NCI-H187 (cell line): ENCODE measurements at places on chromosomes 1 and 21.

DNA sequence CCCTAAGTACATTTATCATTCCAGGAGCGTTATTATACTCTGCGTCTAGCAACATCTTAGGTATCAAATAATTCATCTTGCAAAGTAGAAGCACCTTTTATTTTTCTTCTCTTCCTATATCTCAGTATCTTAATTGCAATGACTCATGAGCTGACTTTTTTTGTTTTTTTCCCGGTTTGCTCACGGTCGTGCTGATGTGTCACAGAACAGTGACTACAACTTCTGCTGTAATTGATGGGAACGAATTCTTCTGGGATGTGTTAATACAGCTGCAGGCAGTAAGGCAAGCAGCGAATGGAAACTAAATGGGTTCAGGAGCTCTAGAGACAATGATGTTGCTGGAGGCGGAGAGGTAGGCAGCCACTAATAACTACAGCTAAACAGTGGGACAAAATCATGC, 89.8 kb upstream of the TMPRSS15 start:
- DNase-seq: no peak

DNA sequence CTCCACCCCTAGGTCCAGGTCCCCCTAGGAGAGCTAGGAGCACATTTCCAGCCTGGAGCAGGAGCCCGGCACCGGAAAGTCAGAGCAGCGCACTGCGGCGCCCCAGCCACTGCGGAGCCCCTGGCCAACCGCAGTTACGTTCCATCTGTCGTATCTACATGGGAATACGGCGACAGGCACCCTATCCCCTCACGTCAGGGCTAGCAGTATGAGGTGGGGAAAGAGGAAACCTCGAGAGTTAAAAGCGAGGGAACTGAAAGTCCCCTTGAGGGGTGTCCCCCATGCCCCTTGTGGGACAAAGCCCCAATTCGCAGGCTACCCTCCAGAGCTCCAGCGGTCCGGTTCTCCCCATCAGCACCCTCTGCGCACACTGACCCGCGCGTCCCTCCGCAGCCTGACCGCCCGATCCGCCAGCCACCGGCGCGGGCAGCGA, 995 bp downstream of the COLGALT2 start:
- DNase-seq: no peak

GRCh38 chr1:97947695-97948094, 26.9 kb upstream of the DPYD start:
- DNase-seq: no peak

GRCh38 chr1:198641501-198641900, 2.7 kb downstream of the PTPRC start:
- DNase-seq: no peak

DNA sequence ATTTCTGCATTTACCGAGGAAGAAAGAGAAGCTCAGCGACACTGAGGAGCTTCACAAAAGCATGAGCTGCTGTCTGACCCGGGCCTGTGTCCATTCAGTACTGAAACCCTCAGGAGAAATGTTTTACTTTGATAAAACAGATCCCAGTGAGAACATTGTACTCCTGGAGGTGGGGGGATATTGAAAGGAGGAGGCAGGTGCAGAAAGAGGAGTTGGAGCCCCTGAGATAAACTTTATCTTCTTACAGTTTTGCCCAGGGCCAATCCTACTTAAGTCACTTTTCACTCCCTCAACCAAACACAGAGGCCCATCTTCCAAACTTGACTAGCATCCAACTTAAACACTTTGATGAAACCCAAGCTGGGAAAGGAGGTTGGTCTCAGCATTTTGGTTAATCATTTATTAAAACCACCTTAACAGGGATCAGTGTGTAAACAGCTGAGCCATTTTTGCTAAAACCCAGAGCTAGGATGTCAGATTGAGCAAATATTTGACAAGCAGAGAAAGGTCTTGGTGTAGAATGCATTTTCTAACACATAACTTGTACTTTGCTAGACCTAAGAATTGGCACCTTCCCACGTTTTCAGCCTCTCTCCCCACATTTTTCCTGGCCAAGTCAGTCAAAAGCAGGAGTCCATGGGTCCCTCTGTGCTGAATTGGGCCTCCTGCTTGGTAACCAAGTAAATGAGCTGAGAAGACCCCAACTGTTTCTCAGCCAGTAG, 32.5 kb upstream of the SARS1 start:
- no peak for DNase-seq

GRCh38 chr1:202282596-202283283, 59.0 kb downstream of the UBE2T start:
- no peak for DNase-seq

- DNase-seq: no peak
Measured at GRCh38 chr1:38778521-38778920, 81.1 kb downstream of the RRAGC start.
